Umbilical cord (tissue), 2 donors: ENCODE measurements at places on chromosomes 12 and 14. TPM values are rescaled to one million over a fixed set of nuclear protein-coding genes. Genes with fewer than 3 reads are reported as not detected.

PTPN6 gene
- total RNA-seq = 18.3 TPM

- no peak for DNase-seq
Observed at GRCh38 chr14:68767248-68767645, 25.6 kb downstream of the ZFP36L1 start.

- DNase-seq = peak; percentile 45
Observed at GRCh38 chr12:132597333-132598316, 12.8 kb downstream of the LRCOL1 start.

- no peak for DNase-seq
Observed at GRCh38 chr12:119314290-119314689, 20.2 kb upstream of the CCDC60 start.

- DNase-seq = no peak
Observed at GRCh38 chr12:53810950-53811349, 59.2 kb upstream of the CISTR start.
